ENCODE measurements at places on chromosomes 2 and 18.

DNA sequence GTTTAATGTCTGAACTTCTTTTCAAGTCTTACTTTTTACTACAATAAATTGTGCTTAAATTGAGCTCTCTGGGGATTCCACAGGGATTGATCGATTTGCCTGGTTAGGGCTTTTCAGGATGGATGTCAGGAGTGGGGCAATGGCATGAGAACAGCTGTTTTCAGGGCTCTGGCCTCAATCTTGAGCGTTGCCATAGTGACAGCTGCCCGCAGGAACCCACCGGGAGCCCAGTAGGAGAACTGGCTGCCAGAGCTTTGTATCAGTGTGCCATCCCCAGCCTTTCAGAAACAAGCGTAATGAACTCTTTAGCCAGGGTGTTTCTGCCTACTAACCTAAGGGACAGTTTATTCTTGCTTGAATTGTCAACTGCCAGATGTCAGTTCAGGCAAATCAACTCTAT, 93.5 kb downstream of the GALNT3 start:
- DNase-seq, result no peak

DNA sequence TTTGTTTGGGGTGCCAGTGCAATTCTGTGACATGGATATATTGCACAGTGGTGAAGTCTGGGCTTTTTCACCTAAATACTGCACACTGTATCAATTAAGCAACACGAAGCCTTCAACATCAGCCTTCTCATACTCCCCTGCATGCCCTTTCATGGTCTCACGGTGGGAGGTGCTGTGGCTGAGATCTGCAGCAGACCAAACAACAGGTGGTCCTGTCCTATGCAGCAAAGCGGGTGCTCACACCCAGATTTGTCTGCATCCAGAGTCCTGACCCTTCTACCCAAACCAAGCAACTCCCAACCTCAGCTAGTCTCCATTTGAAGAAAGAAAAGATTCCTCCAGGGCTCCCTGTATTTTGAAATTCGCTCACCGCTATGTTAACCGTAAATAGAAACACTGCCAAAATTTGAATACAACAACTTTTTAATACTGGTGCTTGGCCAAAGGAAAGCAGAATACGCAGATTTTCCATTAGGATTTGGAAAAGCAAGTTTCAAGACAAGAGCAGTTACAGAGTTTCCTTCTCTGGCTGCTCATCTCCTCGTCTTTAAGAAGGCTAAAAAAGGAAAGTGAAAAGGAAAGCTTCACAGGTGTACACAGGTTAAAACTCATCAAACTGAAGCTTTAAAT, 34.9 kb downstream of the FAM168B start:
- no peak for DNase-seq

GRCh38 chr2:218816561-218817011, 15.0 kb downstream of the PRKAG3 start:
- no peak for DNase-seq

DNA sequence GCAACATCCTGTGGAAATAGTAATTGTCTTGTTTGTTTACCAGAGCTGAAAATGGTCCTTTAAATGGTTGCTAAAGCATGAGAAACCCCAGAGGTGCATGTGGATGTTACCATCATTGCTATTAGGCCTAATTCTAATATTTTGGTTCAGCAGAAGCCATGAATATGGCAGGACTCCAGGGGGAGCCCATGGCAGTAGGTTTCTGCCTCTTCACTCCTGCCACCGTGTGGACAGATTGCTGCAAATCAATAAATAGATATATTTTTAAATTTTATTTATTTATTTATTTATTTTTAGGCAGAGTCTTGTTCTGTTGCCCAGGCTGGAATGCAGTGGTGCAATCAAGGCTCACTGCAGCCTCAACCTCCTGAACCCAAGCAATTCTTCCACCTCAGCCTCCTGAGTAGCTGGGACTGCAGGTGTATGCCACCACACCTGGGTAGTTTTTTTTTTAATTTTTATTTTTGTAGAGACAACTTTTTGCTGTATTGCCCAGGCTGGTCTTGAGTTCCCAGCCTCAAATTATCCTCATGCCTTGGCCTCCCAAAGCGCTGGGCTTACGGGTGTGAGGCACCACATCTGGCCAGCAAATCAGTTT, 54.9 kb upstream of the CAPN13 start:
- DNase-seq, result peak; percentile 59

DNA sequence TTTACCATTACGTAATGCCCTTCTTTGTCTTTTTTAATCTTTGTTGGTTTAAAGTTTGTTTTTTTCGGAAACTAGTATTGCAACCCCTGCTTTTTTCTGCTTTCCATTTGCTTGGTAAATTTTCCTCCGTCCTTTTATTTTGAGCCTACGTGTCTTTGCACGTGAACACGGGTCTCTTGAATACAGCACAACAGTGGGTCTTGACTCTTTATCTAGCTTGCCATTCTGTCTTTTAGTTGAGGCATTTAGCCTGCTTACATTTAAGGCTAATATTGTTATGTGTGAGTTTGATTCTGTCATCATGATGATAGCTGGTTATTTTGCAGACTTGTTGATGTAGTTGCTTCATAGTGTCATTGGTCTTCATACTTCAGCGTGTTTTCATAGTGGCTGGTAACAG, 37.5 kb upstream of the TTC39C start:
- no peak for DNase-seq

- DNase-seq, result no peak
These were observed 57.6 kb upstream of the TWIST2 start for GRCh38 chr2:238790126-238790832.

DNA sequence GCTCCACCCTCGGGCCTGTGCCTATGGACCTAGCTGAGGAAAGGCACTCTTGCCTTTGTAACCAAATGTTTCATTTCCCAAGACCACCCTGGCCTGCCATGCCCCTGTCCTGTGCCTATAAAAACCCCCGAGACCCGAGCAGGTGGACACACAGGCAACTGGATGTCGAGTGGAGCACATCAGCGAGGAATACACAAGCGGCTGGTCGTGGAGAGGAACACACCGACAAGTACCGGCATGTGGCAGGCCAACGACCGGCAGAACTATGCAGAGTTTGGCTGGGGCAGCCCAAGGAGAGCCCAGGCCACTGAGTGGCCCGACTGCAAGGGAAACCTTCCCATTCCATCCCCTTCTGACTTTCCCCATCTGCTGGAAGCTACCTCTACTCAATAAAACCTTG, 1963.8 kb upstream of the CELF4 start:
- no peak for DNase-seq

- peak; percentile 65 for DNase-seq
These were observed 255.3 kb downstream of the THSD7B start for GRCh38 chr2:137020452-137021196.

Data from NCI-H69 (cell line).